ENCODE measurements at places on chromosomes 7 and 10.
A peak's percentile ranks its signal among the peaks of the same experiment; 100 is the strongest.

GRCh38 chr7:95910341-95910740, 138.0 kb downstream of the DYNC1I1 start:
- no peak for DNase-seq

- DNase-seq, result no peak
Measured at GRCh38 chr7:94507962-94508361, 1.6 kb upstream of the CASD1 start.

DNA sequence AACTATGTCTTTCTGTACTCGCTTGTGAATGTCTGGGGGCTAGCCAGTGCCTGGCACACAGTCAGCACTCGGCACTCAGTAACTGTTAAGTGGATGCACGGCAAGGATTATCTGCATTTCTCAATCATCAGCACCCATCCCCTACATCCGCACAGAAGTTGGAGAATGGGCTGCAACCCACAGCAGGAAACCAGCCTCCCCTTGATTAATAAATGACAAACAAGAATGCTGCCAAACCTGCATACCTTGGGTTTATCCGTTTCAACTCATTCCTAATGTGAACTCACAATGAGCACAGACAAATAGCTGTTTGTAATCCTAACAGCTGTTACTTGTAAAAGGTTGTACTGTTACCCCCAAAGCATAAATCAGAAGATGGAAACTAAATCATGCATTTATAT, 28.9 kb downstream of the PPP1R3C start:
- no peak for DNase-seq

DNA sequence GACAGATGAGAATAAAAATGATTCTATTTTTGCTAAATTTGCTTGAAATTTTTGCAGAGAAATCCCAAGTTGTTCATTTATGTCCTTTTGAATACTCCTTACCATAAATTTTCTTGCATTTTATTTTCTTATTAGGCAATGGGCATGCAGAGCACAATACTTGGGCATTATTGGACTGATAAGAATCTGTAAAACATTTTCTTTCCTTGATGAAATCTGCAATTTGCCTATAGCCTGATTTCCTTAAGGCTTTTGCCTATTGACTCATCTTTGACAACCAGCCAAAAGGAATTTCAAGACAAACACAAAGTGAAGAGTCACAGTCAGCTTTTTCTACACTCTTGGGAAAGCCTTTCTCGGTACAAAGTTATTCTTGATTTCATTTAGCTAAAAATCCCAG, 30.5 kb upstream of the GNAT3 start:
- no peak for DNase-seq

DNA sequence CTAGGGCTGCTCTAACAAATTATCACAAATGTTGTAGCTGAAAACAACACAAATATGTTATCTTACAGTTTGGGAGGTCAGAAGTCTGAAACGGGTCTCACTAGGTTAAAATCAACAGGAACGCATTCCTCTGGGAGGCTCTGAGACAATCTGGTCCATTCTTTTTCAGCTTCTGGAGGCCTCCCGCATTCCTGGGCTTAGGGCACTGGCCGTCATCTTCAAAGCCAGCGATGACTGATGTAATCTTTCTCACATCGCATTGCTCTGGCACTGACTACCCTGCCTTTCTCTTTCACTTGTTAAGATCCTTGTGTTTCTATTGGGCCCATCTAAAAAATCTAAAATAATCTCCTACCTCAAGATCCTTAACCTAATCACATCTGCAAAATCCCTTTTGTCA, 1071.5 kb upstream of the C7orf33 start:
- no peak for DNase-seq

DNA sequence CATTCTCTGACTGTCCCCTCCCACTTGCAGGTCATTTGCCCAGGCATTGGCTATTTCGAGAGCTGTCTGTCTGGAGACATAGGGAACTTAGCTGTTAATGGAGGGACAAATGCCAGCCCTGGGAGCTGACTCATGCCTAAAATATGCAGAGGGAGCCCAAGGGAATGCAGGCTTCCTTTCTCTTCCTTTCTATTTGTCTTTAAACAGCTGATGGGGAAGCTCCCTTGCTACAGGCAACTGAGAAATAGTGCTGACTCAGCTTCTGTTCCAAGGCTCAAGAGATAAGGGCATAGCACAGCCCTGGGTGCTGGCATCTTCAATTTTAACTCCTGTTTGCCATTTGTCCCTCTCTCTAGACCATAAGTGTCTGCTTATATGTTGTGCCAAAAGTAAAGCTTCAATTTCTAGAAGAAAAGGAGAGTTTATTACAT, 82.7 kb upstream of the C1GALT1 start:
- DNase-seq, result no peak

DNA sequence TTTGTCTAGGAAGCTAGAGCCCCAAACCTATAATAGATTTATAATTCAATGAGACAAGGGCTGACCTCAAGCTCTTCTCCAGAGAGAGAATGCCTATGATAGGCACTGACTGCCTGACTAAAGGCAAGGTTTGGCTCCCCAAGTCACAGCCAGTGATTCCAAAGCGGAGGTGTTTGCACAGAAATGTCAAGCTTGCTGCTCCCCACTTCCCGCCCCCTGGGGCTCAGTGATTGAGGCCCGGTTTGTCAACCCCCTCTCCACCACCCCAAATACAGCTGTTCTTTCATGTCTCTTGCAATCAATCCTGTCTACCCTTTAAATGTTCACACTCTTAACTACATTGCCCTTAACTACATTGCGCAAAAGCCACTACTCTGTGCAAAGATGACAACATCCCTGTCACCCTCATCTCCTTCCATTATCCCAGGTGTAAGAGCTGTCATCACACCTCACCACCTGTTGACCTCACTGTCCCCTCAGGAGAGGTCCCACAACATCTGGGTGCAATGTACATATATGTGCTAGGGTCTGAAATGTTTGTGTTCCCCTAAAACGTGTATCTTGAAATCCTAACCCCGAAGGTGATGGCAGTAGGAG, 58.0 kb downstream of the NUDCD3 start:
- no peak for DNase-seq

GRCh38 chr10:46006219-46006618, 24.2 kb downstream of the NCOA4 start:
- DNase-seq, result no peak

GRCh38 chr10:132117636-132118190, 52.0 kb downstream of the JAKMIP3 start:
- no peak for DNase-seq

GRCh38 chr10:75398692-75399460, 2.7 kb downstream of the ZNF503 start:
- DNase-seq, result no peak

GRCh38 chr7:100668069-100668449, 5.5 kb upstream of the GNB2 start:
- DNase-seq, result no peak

GRCh38 chr10:122780391-122780790, 65.3 kb downstream of the CUZD1 start:
- DNase-seq, result no peak

DNA sequence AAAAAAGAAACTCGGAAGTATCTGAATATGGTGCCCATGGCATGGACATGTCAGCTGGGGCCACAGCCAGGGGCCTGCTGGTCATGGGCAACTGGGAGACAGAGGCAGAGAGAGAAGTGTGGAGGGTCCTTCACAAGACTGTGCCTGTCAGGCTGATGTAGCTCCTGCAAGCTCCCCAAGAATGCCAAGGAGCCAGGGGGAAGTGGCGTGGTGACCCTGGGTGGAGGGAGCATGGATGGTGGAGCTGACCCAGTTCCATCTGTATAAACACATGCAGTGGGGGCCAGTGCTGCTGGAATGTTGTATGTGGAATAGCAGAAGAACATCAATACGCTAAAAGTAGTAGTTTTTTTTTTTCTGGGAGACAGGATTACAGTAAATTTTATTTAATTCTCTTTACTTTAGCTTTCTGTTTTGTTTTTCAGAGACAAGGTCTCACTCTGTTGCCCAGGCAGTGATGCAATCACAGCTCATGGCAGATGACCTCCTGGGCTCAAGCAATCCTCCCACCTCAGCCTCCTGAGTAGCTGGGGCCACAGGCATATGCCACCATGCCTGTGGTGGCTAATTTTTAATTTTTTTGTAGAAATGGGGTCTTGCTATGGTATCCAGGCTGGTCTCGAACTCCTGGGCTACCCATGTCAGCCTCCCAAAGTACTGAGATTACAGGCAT, 10.5 kb upstream of the ZMIZ2 start:
- DNase-seq, result no peak

GRCh38 chr10:26735435-26735834, 37.9 kb downstream of the PDSS1 start:
- no peak for DNase-seq

DNA sequence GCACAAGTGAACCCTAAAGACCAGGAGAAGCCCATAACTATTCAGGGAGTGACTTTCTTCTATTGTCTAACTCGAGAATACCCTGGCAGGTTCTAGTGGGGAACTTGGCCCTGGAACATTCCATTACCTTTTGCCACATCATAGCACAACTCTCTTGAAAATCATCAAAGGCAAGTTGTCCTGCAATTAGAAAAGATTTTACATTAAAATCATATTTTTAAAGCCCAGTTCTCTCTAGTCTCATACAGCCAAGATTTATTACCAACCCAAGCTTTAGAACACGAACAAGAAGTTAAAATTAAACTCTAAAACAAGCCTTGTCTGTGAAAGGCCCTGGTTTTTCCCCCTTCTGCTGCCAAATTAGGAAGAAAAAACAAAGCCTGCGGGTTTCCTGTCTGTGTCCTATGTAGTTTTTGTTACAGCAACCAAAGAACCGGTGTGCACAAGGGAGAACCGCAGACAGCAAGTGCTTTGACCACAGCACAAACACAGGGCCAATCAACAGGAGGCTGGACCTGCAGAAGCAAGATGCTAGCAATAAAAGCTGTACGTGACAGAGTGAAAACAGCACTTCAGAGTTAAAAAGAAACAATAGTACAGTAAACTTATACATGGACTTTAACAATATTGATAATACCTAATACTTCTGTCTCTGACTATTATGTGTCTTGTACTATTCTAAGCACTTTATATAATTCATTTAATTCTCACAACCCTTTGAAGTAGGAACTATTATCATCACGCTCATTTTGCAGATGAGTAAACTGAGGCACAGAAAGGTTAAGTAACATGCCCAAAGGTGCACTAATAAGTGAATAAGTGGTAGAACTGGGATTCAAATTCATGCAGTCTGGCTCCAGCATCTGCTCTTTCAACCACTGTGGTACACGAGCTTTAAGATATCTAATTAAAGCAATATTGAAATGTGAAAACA, 65.8 kb downstream of the STK17A start:
- DNase-seq, result peak; percentile 49

DNA sequence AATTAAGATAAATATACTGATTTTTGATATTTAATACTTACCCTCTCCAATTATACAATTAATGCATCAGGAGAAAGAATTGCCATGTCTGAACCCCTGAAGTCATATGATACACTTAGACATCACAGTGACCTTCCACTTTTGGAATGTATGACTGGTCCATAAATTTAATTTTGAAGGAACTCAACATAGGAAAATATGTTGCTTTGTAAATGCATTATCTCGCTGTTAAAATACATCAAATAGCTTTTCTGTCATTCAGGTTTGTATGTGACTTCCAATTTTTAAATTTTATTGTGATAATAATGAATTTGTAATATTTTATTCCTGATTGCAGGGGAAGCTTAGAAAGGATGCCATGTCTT, 631.9 kb upstream of the ANKRD30A start:
- DNase-seq, result no peak

DNA sequence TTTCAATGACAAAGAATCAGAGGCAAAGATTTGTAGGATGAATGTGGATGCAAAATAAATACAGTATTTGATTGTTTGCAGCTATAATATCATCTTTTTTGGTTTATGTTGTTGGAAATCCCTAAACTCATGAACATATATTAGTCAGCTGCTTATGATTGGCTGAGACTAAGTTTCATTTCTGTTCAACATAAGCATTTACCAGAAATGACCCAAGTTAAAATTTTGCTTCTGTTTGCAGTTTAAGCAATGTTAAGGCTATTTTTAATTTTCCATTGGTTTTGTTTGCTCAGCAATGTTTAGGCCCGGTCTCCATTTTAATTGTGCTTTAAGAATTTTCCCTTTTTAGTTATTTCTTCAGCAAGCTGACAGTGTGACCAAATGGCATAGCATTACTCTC, 22.0 kb downstream of the GIMAP6 start:
- no peak for DNase-seq

DNA sequence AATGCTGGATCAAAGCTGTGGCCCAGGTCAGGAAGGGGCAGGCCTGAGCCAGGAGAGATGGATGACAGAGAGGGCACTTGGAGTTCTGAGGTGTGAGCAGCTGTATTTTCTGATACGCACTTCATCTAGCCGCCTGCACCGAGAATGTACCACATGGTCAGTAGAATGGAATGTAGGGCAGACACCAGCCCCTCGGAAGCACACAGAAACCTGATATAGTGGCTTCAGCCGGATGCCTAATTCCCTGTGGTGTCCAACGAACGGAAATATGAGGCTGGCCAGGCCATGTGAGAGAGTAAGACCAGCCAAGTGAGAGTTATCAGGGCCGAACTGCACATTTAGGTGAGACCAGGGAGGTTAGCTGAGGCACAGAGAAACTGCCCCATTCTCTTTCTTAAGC, 46.7 kb upstream of the PLCE1 start:
- DNase-seq, result no peak

DNA sequence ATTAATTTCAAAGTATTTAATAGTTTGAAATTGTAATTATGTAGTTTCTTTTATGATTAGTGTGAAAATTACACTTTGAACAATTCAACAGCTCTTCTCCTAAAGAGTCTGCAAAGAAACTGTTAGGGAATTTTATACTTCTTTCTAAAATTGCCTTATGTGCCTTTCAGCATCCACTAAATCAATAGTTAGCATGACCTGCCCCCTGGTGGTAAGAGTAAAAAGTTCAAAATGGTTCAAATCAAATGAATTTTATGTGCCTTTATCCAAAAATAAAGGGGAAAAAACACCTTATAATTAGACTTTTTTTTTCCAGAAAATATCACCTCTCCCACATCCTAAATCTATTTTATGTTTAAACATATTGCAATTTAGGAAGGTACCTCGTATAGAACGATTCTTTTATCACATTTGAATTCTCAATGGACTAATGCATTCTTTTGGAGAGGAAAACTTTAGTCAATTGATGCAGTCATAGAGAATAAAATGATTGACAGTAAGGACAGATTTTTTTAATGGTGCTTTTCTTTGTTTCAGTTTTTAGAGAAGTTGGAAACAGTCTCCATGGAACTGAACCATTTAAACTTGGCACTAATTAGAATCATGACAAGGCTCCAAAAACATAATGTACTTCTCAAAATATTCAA, 163.7 kb downstream of the SEMA3D start:
- no peak for DNase-seq

- no peak for DNase-seq
Measured at GRCh38 chr7:46107610-46108217, 186.6 kb upstream of the IGFBP3 start.

- no peak for DNase-seq
Measured at GRCh38 chr10:5631936-5632335, 34.5 kb downstream of the ASB13 start.
